ENCODE measurements at places on chromosomes 12 and 14. TPM values are rescaled to one million over a fixed set of nuclear protein-coding genes. Genes with fewer than 3 reads are reported as not detected.

- no peak overlapping the region for H3K4me3 ChIP-seq
- no peak for DNase-seq
- H3K27me3 ChIP-seq: no peaks in the 10 kb centered on the region
- H3K4me1 ChIP-seq: no peaks in the 10 kb centered on the region
- H3K36me3 ChIP-seq: no peaks in the 10 kb centered on the region
- no peak overlapping the region for H3K27ac ChIP-seq
Measured at GRCh38 chr14:65303899-65304222, 108.7 kb upstream of the FUT8 start.

DNA sequence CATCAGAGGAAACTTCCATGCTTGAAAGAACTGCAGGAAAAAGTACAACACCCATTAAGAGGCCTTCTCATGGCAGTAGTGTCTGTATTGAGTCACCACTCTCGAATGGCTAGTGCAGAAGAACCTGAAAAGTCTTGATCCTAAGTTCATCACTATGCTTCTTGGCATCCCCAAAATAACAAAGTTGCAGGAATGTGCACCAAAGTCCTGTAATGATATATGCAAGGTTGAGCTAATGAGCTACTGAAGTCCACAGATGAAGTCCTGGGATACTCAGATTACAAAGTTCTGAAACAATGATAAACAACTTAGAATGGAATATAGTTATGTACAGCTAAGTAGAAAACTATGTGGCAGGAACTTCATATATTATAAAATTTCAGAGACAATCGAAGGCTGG is 545.4 kb downstream of the FOXG1 start:
- H3K27ac ChIP-seq: no peak overlapping the region
- no peaks in the 10 kb centered on the region for H3K27me3 ChIP-seq

DNA sequence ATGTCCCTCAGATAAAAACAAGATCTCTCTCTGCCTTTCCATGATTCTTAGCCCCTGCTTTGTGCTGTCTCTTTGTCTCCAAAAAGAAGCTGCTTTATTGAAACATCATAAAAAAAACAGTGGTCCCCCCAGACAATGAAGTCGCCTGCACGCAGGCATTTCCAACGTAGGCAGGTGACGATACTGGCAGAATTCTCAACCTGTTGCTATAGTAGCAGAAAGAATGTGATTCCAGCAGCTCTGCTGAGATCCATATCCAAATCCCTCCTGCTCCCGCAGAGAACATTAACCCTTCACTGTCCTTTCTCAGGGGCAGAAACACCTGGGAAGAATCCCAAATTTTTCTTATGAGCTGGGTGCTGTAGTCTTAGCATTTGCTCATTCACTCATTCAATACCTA is 84.8 kb downstream of the STON2 start:
- no peaks in the 10 kb centered on the region for H3K4me1 ChIP-seq
- H3K27me3 ChIP-seq: no peaks in the 10 kb centered on the region
- no peak overlapping the region for H3K4me3 ChIP-seq
- H3K36me3 ChIP-seq: no peaks in the 10 kb centered on the region

DNA sequence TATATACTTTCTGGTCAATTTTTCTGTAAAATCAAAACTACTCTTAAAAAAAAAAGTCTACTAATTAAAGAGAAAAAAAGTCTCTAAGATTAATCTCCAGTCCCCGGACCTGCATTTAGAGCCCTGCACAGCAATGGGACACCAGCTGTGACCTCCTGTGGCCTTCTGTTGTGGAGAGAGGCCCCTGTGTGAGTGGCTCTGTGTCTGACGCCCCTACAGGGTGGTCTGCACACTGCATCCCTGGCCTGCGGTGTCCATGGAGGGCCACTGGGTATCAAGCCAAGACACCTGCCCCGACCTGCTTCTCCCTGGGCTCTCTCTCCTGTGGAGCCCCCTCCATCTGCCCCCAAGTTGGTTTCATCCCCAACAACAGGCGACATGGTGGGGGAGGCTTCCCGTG is 248.0 kb upstream of the DIO3 start:
- H3K36me3 ChIP-seq: no peaks in the 10 kb centered on the region
- H3K4me3 ChIP-seq: no peak overlapping the region
- peak; percentile 18 for DNase-seq
- H3K4me1 ChIP-seq: no peaks in the 10 kb centered on the region
- no peak overlapping the region for H3K27ac ChIP-seq
- no peaks in the 10 kb centered on the region for H3K27me3 ChIP-seq

GRCh38 chr12:41277100-41277945 is 89.2 kb downstream of the PDZRN4 start:
- H3K27me3 ChIP-seq: no peaks in the 10 kb centered on the region
- peak; percentile 35 for DNase-seq
- H3K36me3 ChIP-seq: no peaks in the 10 kb centered on the region

- H3K27ac ChIP-seq: no peak overlapping the region
- DNase-seq: no peak
- no peaks in the 10 kb centered on the region for H3K4me1 ChIP-seq
- H3K36me3 ChIP-seq: no peaks in the 10 kb centered on the region
Measured at GRCh38 chr14:102931580-102932285, 9.3 kb downstream of the AMN start.

Gene CD27
- total RNA-seq: 0.15 TPM

Gene KLRK1
- total RNA-seq: not detected

Gene ARHGAP9
- 9.3 TPM for total RNA-seq
